ENCODE measurements at places on chromosomes 11 and 22.
A peak's percentile ranks its signal among the peaks of the same experiment; 100 is the strongest.

GRCh38 chr11:115652094-115652493 lies 147.9 kb upstream of the CADM1 start:
- DNase-seq: no peak

DNA sequence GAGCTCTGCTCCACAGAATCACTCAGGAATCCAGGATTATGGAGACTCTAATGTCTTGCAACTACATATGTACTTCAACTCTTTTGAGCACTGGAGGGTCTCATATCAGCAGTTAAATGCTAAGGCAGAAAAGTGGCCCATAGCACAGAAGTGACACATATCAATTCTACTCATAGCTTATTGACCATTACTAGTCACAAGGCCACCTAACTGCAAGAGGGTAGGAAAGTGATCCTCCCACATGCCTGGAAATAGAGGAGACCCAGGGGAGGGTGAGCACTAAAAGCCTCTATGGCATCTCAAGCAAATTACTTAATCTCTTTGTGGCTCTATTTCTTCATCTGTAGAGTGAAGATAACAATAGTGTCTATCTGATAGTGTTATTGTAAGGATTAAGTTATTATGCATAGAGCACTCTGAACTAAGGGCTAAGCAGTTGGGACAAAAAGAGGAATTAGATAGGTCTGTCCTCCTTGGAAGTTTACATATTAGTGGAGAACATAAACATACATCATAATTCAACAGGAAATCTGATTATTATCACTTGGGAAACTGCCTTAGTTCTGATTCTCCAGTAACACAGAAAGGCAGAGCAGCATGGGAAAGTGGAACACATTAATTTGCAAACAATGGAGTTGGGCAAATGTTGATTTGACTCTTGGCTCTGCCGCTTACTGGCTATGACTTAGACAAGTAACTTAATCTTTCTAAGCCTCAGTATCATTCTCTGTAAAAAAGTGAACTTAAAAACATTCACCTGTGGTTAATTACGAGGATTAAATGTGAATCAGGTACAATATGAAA lies 25.1 kb upstream of the USP47 start:
- no peak for DNase-seq

DNA sequence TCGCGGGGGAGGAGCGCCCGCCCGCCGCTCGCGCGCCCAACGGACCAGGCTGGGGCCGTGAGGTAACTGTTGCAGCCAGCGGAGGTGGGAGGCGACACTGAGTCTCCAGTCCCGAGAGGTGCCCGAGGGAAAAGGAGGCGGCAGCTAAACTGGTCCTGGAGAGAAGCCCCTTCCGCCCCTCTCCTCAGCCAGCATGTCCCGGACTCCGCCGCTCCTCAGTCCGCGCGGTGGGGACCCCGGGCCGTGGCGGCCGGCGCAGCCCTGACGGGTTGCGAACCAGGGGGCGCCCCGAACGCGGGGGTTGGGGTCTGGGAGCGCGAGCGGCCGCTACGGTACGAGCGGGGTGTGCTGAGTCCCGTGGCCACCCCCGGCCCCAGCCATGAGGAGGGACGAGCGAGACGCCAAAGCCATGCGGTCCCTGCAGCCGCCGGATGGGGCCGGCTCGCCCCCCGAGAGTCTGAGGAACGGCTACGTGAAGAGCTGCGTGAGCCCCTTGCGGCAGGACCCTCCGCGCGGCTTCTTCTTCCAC lies at the start of gene PDE3B:
Gene PDE3B, plus strand, starts transcription at position 108 of the 529 bp plus-strand sequence. Its CDS starts 272 bp downstream, at position 380.
- no peak for DNase-seq

DNA sequence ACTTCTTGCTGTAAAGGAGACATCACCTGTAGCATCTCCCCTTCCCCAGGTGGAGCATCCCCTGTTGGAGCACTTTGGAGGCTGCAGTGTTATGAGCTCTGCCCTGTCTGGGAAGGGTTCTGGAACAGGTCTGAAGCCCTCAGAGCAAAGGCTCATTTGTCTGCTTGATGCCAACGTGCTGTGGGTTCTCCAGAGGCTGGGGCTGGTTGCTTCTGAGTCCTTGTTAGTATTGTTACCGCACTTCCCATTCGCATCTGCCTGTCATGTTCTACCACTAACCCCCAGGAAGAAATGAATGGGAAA lies 73.1 kb downstream of the PACS1 start:
- DNase-seq: no peak

GRCh38 chr11:80838153-80838552 lies 1397.3 kb upstream of the TENM4 start:
- no peak for DNase-seq

DNA sequence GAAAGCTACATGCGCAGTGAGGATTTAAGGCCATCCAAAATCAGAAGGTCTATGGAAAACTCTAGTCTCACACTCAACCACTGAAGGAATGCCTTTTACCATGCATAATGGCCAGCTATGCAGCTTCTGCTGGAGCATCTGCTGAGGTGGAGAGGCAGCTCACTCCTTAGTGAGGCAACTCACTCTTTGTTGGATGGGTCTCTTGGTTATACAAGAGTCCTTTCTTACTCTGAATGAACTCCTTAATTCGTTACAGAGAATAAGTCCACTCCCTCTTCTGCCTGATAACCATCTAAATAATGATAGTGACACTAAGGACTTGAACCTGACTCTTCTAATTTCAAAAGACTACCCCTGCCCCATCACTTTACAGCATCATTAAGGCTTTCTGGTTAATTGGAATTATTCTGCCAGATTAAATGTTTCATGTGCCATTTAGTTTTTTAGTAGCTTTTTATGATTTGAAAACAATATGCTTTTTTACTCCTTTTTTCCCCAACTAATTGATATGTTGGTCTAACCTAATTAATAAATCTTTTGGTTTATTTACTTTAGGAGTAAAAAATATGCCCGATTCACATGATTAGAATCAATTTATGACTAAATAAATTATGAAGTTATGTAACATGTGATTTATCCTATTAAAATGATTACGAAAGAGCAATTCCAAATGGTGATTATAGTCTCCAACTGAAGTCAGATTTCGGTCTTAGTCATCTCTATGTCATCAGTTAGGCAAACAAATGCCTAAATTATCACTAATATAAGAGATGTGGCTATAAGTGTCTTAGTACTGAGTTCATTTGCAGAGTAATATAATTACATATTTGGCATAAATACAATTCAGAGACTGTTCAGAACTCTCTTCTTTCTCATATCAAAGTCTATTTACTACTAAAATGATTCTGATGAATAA lies 286.7 kb upstream of the CCDC90B start:
- DNase-seq: no peak

DNA sequence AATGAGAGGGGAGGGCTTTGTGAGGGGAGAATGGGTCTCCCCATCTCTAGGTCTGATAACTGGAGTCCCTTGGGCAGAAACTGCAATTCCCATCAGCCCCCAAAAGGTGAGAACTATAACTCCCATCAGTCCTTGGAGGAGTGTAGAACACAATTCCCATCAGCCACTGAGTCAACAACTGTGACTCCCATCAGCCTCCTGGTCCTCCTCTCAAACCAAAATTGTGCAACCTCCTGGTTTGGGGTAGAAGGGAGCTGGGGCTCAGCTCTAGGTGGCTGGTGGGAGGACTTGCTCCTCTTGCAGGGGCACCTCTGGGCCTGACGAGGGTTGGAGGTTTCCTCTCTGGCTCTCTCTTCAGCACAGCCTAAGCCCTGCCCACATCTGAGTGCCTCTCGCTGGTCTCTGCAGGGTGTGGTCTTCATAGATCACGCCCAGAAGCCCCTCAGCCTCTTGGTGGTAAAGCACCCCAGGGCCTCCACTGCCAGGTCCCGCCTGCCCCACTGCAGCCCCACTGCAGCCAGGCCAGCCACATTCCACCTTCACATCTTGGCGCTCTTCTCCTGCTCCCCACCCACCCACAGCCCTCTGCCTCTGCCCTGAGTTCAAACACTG lies 18.5 kb downstream of the SLC22A12 start:
- no peak for DNase-seq

- DNase-seq: no peak
Measured at GRCh38 chr11:72007587-72007986, 8.9 kb downstream of the IL18BP start.

DNA sequence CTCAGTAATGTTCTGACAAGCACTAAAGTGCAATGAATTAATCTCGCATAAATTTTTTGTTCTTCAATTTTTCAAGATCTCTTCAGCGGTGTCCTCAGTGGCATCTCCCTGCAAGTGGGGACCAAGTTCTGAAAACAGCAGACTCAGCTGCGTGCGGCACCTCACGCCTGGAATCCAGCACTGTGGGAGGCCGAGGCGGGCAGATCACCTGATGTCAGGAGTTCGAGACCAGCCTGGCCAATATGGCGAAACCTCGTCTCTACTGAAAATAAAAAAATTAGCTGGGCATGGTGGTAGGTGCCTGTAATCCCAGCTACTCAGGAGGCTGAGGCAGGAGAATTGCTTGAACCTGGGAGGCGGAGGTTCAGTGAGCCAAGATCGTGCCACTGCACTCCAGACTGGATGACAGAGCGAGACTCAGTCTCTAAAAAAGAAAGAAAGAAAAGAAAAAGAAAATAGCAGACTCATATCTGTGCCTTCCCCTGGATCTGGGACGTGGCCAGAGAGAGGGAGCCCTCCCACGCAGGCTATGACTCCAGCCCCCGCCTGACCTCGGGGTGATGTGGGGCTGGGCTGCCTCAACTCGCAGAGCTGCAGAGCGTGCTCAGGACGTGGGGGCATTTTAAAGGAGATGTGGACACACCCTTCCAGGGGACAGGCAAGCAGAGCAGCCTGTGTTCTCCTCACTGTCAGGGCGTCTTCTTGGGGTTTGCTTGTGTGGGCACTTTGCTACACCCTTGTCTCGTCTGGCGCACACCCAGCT lies 346.6 kb downstream of the BRD1 start:
- DNase-seq: no peak

- DNase-seq: no peak
Measured at GRCh38 chr11:44818110-44818509, 91.3 kb downstream of the TSPAN18 start.

- no peak for DNase-seq
Measured at GRCh38 chr11:88521799-88522201, 184.3 kb upstream of the CTSC start.

- DNase-seq: no peak
Measured at GRCh38 chr11:72816404-72816990, 2.3 kb downstream of the ATG16L2 start.

DNA sequence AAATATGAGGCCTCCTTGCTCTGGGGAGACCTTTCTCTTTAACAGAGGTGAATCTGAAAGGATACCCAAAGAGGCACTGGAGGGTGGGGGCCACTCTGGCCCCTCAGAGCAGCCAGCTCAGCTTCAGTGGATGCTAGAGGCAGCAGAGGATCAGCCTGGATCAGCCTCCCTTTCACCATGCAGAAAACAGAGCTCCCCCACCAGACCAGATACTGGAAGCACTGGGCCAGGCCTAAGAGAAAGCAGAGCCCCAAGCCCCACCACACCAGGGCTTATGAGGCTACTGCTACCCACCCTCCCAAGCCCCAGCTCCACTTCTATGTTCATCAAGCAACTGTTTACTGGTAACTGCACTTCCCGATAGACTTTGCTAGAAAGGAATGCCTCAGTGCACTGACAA lies 4.0 kb upstream of the SLC43A3 start:
- DNase-seq: no peak

GRCh38 chr11:11510939-11511338 lies 110.9 kb downstream of the GALNT18 start:
- peak; percentile 55 for DNase-seq

DNA sequence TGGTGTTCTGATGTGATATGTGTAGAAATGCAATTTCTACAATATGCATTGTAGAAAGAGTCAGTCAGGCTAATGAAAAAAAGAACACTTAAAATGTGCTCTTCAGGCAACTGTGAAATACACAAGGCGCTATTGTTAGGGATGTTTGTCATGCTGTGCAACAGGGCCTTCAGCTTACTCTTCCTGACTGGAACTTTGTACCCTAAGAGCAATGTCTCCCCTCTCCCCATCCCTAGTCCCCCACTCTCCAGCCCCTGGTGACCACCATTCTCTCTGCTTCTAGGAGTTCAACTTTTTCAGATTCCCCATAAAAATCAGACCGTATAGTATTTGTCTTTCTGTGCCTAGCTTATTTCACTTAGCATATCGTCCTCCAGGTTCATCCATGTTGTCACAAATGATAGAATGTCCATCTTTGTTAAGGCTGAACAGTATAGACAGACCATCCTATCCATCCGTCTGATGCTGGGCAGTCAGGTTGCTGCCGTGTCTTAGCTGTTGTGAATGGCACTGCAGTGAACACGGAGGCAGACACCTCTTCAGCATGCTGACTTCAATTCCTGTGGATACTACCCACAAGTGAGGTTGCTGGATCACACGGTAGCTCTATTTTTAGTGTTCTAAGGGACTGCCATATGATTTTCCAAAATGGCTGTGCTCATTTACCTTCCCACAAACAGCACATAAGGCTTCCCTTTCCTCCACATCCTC lies 10.7 kb downstream of the NDUFV1 start:
- DNase-seq: no peak

- no peak for DNase-seq
Measured at GRCh38 chr22:29213493-29213892, 7.8 kb downstream of the EMID1 start.

- no peak for DNase-seq
Measured at GRCh38 chr11:119207415-119207960, 1.3 kb downstream of the CBL start.

DNA sequence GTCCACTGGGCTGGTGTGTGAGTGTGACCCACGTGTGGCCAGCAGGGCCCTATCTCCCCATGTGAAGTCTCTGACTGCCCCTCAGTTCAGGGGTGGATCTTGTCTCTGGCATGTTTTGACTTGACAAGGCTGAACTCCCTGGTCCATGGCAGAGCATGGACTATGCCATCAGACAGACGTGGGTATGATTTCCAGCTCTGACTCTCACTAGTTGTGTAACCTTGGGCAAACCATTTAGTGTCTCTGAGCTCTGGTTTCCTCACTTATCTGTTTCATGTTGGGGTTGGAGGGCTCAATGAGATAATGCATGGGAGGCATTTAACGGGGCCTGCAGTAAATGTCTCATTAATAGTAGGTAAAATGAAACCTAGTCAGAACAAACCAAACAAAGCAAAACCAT lies 254.5 kb upstream of the NARS2 start:
- no peak for DNase-seq

- DNase-seq: no peak
Measured at GRCh38 chr11:95556342-95557163, 233.0 kb downstream of the FAM76B start.
